CD4-positive, alpha-beta T cell treated with Interleukin-15 for 1 hour (primary cell): ENCODE measurements at places on chromosomes 3 and 15.

- peak; percentile 86 for DNase-seq
Measured at GRCh38 chr3:153160451-153161137, 1.4 kb upstream of the RAP2B start.

DNA sequence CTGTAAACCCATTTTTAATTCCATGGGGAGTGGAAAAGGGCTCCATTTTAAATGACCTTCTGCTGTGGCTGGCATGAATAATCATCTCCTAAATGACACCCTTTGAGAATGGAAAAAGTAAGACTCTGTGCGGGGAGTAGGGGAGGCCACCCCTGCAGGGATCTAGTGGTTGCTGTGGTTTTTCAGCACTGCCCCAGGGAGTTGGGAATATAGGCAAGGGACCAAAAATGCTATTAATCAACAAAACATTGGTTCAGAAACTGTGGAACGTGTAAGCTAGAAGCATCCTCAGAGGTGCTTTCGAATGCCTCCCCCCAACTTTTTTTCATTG, 30.1 kb upstream of the ADAMTS7 start:
- DNase-seq: no peak

DNA sequence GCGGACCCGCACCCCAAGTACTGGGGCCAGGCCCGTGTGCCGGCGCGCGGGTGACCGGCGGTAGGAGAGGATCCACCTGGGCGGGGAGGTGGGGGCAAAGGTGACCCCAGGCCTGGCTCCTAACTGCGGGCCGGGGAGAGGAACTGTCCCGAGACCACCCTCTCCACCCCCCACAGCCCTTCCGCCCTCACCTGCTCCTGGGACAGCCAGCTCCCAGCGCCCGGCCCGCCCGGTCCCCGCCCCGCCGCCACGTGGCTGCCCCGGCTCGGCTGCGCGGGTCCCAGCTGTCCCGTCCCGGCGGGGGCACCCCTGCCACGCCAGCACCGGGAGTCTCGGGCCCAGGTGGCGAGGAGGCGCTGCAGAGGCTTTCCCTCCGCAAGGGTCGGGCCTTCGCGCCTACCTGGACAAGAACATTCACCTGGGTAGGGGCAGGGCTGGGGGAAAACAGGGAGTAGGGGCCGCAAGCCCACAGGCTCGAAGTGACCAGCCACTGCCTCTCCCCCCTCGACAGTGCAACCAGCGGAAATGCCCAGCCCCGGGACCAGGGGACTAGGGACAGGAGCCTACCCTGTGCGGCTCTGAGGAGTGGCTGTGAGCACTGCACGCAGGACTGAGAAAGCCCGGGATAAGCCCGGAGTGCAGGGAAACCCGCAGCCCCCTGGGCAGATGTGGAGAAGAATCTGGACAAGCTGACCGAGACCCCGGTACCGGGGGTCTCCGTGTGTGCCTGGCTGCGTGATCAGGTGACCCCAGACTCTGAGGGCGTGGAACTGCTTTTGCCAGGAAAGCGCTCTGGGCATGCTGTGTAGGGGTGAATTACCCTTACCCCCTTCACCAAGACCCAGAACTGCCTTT, at the start of gene SLC12A8:
Gene SLC12A8 (minus strand): TSS at position 240 of the 855 bp plus-strand sequence. CDS start 1,399 bp downstream, outside the sequence.
- no peak for DNase-seq

DNA sequence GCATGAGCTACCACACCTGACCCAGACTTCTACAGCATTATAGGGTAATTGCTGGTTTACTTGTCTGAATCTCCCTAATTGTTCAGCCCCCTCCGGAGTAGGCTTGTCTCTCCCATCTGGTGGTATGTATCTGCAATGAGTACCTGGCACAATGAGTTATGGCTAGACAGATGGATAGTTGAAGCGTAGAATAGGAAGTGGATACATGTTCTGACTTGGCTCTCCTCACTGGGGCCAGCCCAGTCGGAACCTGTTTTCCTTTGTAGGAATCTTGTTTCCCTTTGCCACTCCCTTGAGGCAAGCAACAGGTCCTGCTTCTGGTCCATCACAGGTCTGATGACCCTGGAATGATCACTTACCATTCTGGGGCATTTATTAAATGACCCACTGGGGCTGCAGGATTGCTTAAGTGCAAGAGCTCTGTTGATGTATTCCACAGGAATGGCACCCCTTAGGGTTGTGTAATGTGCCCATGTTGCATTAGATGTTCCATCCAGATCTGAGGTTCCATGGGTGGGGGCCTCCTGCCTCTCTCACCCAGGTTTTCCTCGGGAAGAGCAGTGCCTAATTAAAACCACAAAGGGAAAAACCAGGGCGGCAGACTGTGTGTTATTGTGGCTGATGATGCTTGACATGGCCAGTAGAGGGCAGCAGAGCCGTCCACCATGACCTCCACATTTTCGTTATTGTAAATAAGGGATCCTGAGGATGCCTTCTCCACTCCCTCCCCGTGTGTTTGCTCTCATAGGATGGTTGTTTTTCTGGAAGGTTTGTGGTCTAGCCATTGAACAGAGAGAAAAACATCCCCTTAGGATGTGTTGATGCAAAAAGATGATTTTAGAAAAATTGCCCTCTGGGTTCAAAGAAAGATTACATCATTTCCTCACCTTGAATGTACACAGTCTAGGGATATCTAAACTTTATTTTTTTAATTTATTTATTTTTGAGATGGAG, 58.0 kb downstream of the CMTM8 start:
- peak; percentile 59 for DNase-seq

DNA sequence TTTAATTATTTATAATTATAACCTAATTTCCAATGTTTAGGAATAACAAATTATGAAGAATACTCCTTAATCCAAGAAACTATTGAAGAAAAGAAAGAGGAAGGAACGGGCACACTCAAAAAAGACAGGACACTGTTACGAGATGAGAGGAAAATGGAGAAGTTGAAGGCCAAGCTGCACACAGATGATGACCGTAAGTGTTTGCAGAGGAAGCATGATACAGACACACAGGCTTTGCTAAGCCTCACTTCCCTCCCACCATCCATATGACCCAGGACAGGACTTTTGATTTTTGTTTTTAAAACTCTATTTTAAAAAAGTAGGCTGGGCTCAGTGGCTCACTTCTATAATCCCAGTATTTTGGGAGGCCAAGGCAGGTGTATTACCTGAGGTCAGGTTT, 389.4 kb upstream of the TPM1 start:
- no peak for DNase-seq

GRCh38 chr3:156760333-156760732, 65.8 kb upstream of the LEKR1 start:
- no peak for DNase-seq

- no peak for DNase-seq
Measured at GRCh38 chr3:16741103-16741758, 136.0 kb upstream of the DAZL start.

GRCh38 chr3:44056446-44057240, 185.0 kb upstream of the TOPAZ1 start:
- DNase-seq: no peak

- no peak for DNase-seq
Measured at GRCh38 chr15:74043425-74044266, 38.7 kb downstream of the GOLGA6A start.

- no peak for DNase-seq
Measured at GRCh38 chr3:9211155-9211950, 38.1 kb downstream of the SRGAP3 start.

DNA sequence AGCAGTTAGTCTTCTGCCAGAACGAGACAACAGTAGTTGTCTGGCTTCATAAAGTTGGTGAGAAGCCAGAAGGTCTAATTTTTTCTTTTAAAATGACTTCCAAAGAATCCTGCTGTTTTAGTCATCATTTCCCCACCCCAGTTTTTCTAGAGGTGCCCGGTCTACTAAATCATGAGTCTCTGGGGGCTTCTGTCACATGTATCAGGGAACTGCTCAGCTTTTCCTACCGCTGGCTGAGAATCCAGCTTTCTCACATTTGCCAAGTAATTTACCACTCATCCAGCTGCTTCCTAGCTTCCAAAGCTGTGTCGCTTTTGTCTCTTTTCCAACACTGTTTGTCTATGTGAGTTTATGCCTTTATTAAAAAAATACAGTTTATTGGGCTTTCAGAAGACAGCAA, 183.3 kb downstream of the NSUN3 start:
- DNase-seq: no peak

- no peak for DNase-seq
Measured at GRCh38 chr15:101178479-101178878, 73.4 kb downstream of the CHSY1 start.

- DNase-seq: no peak
Measured at GRCh38 chr3:23288286-23288685, 85.2 kb downstream of the UBE2E2 start.

- no peak for DNase-seq
Measured at GRCh38 chr15:28960979-28961378, 75.2 kb downstream of the APBA2 start.

- no peak for DNase-seq
Measured at GRCh38 chr3:52524752-52525679, 8.6 kb downstream of the NT5DC2 start.

- DNase-seq: peak; percentile 61
Measured at GRCh38 chr3:46284981-46285683, 42.9 kb downstream of the CCR3 start.

- DNase-seq: no peak
Measured at GRCh38 chr3:128805772-128806171, 73.6 kb upstream of the ACAD9 start.

DNA sequence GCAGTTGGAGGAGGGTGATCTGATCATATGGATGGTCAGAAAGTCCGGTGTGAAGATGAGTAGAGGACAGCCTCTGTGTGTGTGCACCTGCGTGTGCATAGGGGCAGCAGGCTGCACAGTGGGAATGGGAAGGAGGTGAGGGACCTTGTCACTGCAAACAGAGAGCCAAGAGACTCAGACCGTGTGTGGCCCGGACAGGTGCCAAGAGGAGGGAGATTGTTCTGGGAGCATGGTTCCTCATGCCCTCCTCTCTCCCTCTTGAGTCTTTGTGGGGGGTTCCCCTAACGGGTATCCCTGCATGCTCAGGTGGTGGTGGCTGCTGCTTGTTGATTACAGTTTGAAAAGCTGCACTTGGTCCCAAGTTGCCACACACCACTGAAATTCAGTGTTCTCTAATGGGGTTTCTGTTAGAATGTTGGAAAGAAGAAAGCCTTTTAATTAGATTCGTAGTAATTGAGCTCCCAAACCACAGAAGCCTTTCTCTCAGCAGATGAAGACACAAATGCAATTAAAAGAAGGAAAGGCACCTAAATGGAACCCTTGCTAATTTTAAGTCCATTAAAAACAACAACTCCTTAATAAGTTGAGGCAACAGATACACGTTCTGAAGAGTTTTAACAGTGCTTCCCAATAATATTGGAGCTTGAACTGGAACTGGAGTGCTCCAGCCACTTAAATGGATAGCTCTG, 68.9 kb downstream of the CHRNA7 start:
- no peak for DNase-seq

DNA sequence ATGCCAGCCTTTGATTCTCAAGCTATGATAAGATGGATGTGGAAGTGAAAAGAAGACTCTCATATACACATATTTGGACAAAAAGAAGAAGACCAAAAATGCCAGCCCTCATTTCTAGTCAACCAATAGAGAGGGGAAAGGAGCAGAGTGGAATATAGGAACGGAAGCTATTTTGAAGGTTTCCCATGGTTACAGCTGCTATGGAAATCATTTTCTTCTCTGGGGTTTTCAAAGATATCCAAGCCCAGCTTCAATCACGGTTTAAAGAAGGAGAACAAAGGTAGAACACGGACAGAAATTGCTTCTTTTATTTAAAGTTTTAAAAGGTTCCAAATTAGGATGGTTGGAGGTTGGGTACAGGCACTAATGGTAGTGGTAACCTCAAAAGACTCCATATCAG, 181.0 kb upstream of the PRICKLE2 start:
- DNase-seq: no peak

- DNase-seq: no peak
Measured at GRCh38 chr3:151467069-151467468, 6.2 kb upstream of the IGSF10 start.

- DNase-seq: no peak
Measured at GRCh38 chr3:165644331-165644730, 192.9 kb downstream of the BCHE start.

- no peak for DNase-seq
Measured at GRCh38 chr15:95501865-95502264, 828.6 kb upstream of the NR2F2 start.

- no peak for DNase-seq
Measured at GRCh38 chr3:62479326-62479725, 106.0 kb upstream of the FEZF2 start.

GRCh38 chr3:191340966-191341365, 10.6 kb upstream of the UTS2B start:
- DNase-seq: no peak

DNA sequence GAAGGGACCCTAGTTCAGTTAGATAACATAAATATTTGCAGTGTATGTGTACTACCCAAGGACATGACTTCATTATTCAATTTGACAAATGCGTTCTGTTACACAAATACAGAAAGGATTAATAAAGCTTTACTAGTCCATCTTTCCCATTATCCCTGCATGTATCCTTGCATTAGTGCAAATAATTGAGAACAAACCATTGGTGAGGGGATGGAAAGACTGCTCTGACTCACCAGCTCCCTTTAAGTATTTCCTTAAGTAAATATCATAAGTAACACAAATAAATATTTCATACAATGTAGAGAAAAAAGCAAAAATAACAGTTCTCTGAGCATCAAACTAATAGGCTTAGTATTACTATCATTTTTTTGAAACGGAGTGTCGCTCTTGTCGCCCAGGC, 1.9 kb upstream of the GPD1L start:
- DNase-seq: no peak

- DNase-seq: peak; percentile 56
Measured at GRCh38 chr3:39147711-39148434, 5.5 kb downstream of the CSRNP1 start.

DNA sequence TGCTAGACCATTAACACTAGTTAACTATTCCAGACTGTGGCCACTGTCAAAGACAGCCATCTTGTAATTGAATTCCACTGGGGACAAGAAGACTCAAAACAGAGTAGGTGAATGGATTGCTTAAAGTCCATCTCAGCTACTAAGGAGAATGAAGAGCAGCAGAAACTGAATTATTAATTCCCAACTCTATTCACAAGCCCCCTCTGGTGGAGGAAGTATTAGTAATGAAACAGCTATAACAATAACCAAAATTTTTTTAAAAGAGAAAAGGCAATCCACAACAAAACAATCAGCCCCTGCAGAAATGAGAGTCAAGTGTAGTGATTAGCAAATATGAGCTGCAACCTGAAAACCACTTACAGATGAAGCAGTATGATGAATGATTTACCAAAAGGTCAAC, 302.8 kb downstream of the FHIT start:
- no peak for DNase-seq

- no peak for DNase-seq
Measured at GRCh38 chr3:56761887-56762651, 39.7 kb downstream of the ARHGEF3 start.

- DNase-seq: no peak
Measured at GRCh38 chr3:42387802-42388651, 22.4 kb downstream of the LYZL4 start.

- no peak for DNase-seq
Measured at GRCh38 chr3:187072511-187072910, 66.8 kb downstream of the RPL39L start.

DNA sequence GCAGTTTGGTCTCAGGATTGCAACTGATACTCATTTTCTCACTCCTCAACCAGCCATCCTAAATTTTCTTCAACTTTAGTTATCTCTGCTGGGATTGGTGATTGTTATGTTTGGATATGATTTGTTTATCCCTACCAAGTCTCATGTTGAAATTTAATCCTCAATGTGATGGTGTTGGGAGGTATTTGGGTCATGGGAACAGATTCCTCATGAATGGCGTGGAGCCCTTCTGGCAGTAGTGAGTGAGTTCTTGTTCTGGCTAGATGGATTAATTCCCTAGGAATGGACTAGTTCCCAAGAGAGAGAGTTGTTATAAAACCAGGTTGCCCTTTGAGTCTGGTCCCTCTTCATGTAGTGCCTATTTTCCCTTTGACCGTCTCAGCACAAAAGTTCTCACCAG, 399.9 kb downstream of the SQOR start:
- no peak for DNase-seq
